NCI-H345 (cell line): ENCODE measurements at places on chromosomes 2 and 18.

- DNase-seq, result no peak
Measured at GRCh38 chr2:218983263-218983933, 1.6 kb downstream of the FEV start.

- no peak for DNase-seq
Measured at GRCh38 chr2:230444832-230445231, 28.8 kb downstream of the SP100 start.

DNA sequence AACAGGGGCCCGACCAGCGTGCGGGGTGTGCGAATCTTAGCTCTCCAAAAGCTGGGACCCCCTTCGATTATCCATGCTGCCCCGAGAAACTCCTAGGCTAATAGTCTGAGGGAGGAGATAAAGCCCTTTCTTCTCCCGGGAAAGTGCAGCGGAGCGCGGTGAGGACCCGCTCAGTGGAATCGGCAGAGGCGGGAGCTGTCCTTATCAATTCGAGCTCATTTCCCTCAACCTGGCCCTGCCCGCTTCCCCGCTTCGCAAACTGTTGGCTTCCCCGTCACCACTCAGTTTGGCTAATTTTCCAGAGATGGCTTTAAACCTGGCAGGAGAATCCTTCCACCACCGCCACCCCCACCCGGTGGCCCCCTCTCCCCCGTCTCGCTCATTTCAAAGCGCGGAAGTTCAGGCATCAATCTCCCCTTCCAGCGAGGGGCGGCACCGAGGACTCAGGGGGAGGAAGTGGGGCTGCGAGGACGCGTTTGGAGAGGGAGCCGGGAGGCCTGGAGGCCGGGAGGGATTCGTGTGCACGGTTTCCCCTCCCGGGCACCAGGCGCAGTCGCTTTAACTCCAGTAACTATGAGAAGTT, 1.6 kb downstream of the KLHL14 start:
- peak; percentile 54 for DNase-seq

GRCh38 chr2:222526480-222527277, 102.3 kb downstream of the SGPP2 start:
- DNase-seq, result no peak

DNA sequence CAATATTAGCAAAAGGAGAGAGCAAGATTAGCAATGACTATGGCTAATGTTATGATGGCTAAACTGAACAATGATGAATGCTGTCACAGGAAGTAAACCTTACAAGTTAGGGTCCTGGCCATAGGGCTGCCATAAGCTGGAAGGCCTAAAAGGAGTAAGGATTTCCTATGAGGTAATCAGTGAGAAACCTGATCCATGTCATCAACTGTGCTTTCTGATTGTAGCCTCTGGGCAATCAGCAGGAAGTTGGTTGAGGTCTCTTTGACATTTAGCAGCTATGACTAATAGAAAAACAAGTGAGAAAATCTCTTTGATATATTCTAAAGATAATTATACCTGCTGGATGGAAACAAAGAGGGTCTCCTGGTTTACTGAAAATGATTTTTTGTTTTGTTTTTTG, 193.0 kb downstream of the RAB3GAP1 start:
- peak; percentile 50 for DNase-seq

- no peak for DNase-seq
Measured at GRCh38 chr2:459931-460330, 172.0 kb upstream of the ALKAL2 start.

DNA sequence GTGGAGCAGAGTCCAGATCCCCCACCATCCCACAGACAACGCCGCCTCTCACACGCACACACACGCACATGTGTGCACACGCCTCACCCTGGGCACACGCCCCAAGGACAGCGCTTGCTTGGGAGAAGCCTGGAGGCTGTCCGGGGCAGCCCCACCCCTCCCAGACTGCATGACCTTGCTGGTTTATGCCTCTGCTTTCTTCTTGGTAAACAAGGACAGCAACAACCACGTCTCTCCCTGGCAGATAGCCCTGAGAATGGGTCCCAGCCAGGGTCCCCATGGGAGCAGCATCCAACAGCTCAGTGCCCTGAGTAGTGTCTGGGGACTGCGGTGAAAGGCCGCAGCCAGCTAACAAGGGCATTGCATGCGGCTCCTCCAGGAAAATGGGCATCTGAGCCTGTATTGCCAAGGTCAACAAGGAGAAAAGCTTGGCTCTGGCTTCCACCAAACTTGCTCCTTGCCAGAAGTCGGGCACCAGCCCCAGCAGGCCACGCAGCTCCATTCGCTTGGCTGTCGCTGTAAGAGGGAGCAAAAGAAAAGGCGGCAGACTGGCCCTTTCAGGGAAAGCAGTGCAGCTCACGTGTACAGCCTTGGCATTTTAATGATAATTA, 234.6 kb downstream of the EIPR1 start:
- DNase-seq, result no peak

- DNase-seq, result no peak
Measured at GRCh38 chr2:127176371-127177311, 43.5 kb downstream of the CYP27C1 start.

- no peak for DNase-seq
Measured at GRCh38 chr18:69957747-69958146, 10.1 kb upstream of the CD226 start.

DNA sequence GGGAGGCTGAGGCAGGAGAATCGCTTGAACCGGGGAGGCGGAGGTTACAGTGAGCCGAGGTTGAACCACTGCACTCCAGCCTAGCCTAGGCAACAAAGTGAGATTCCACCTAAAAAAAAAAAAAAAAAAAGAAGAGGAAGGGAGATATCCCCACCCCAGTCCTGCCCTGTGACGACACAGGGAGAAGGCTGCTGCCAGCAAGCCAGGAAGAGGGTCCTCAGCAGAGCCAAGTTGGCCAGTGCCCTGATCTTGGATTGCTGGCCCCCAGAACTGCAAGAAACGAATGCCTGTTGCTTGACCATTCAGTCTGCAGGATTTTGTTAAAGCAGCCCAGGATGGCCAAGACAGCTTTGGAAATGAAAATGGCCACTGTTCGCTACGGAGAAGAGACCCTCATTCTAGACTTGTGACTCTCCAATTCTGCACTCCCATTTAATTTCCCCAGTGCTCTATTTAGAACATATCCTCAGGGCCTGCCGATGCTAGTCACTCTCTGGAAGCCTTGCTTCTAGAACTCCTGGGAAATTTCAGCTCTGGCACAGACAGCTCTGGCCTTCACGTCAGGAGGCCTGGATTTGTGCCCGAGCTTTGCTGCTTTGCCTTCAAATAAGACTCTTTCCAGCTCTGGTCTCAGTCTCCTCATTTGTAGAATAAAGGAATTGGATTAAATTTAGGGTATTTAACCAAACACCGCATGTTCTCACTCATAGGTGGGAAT, 15.7 kb upstream of the AMMECR1L start:
- no peak for DNase-seq

- DNase-seq, result no peak
Measured at GRCh38 chr2:28982381-28982950, 1.4 kb downstream of the TOGARAM2 start.

GRCh38 chr18:31148600-31148999, 14.1 kb downstream of the DSC1 start:
- DNase-seq, result no peak

DNA sequence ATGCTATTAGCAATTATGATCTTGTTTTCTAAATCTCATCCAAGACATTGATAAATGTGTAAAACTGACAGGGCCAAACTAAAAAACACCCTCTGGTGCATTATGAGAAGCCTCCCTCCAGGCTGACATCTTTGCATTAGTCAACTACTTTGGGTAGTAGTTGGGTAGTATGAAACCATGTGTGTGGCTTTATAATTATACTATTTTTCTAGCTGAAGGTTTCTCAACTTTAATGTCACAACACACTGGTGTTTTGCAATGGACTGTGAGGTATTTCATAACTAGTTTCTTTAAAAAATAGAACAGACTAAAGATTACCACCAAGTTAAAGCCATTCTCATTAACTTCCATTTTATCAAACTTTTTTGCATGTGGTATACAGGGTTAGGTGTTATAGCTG, 73.1 kb upstream of the RBMS1 start:
- no peak for DNase-seq

DNA sequence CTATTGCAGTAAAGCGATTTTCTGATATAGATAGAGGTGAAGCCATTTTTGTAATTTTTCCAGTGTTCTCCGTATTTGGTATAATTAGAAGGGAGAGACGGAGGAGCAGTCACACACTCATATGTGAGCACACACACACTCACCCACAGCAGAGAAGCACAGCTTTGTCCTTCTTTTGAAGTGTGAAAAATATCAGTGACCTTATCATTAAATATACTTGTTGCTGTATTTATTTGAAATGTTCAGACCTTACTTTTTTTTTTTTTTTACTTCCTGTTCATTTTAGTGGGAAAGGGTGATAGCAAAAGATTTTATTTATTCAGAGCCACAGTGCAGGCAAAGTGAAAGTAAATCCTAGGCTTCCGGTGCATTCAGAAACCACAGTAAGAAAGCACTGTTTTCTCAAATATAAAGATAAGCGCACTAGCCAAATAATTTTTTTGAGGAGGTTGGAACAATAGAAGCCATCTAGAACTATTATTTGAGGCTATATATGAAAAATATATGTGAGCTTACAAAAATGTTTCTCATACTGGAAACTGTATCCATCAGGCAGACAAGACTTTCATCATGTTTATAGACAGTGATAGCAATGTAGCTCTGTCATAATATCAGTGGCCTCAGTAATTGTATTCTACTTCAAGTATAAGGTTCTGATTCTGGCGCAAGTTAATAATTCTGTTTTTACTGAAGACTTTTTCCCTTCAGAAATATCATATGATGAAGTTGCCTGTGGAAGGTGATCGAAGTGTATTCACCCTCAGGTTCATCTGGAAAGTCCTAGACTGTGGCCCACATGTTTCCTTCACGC, 37.2 kb downstream of the TSHZ1 start:
- DNase-seq, result no peak

- no peak for DNase-seq
Measured at GRCh38 chr2:7375901-7376300, 458.7 kb downstream of the RNF144A start.

DNA sequence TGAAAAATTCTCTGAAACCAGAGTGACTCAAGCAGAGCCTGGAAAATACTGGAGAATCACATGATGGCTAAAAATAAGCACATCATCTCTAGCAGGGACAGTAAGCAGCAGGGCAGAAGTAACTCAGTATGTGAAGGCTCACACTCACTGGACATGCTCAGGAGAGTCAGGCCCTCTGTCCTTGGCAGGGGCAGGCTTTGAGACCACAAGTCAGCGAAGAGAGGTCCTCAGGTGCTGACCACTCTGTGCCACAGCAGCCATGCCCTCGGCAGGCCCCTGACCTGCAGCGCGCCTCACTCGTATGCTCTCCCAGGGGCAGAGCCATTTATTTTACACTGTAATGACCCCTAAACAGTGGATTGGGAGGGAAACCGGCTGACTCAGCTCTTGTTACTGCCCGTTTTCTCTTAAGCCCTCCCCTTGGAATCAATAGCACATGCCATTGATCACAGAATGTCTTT, 76.8 kb downstream of the MAPRE2 start:
- DNase-seq, result no peak

DNA sequence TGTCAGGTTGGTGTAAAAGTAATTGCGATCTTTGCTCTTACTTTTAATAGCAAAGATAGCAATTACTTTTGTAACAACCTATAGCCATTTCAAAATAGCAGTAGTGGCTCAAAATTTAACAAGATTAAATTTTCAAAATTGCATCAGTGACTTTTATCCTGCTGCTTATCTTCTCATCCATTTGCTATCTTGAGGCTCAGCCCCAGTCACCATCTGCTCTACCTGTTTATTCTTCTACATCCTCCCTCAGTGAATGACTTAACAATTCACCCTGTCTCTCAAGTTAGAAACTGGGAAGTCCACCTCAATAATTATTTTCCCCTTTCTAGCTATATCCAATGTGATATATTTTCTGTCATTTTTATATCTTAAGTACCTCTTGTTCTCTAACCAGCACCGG, 148.6 kb upstream of the ZNF804A start:
- DNase-seq, result no peak

GRCh38 chr2:20538308-20539132, 91.6 kb downstream of the RHOB start:
- peak; percentile 28 for DNase-seq

DNA sequence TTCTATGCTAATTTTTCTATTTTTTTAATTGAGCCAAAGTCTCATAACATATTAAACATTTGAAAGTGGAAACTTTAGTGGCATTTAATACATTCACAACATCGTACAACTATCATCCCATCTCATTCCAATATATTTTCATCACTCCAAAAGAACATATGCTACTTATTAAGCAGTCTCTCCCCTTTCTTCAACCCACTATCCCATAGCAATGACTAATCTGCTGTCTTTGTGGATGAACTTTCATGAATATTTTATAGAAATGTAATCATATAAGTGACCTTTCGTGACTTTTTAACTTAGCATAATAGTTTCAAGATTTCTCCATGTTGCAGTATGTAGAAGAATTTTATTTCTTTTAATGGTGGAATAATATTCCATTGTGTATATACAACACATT, 90.3 kb downstream of the CCDC178 start:
- no peak for DNase-seq

GRCh38 chr18:8719192-8719591, 13.8 kb downstream of the MTCL1 start:
- DNase-seq, result no peak

DNA sequence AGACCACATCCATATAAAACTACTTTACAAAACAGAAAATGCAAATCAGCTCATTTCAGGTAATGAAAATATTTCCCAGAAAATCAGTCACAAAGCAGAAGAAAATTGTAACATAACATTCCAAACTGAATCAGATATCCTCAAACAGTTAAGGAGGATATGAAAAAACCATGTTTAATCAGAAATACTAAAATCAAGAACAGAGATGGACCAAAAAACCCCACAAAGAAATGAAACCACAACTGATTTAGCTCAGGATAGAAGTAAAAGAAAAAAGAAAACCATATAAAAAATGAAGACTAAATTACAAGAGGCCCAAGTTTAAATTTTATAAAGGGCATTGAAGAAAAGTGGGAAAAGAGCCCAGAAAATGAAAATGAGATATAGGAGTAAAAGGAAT, 102.9 kb downstream of the RAB3GAP1 start:
- no peak for DNase-seq

- peak; percentile 35 for DNase-seq
Measured at GRCh38 chr2:53768242-53768542, 588 bp downstream of the CHAC2 start.

GRCh38 chr18:13726972-13727331, 479 bp downstream of the RNMT start:
- DNase-seq, result peak; percentile 43

DNA sequence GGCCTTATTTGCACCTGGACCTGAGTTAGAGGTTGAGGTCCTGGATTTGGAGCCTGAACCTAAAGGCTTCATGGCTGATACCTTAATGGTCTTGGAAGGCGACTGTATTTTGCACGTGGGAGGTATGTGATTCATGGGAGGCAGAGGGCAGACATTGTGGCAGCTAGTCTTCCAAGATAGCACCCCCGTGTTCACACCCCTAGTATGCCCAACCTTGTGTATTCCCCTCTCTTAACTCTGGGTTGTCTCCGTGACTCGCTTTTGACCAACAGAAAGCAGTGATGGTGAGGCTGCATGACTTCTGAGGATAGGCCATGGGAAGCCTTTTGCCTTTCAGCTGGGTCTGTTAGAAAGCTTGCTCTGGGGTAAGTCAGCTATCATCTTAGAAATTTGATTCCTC, 45.8 kb upstream of the HAAO start:
- no peak for DNase-seq
